ENCODE measurements at places on chromosomes 16 and 17. TPM values are rescaled to one million over a fixed set of nuclear protein-coding genes. Genes with fewer than 3 reads are reported as not detected.
A peak's percentile ranks its signal among the peaks of the same experiment; 100 is the strongest.

Gene PCGF2
- total RNA-seq: 17.8 TPM

DNA sequence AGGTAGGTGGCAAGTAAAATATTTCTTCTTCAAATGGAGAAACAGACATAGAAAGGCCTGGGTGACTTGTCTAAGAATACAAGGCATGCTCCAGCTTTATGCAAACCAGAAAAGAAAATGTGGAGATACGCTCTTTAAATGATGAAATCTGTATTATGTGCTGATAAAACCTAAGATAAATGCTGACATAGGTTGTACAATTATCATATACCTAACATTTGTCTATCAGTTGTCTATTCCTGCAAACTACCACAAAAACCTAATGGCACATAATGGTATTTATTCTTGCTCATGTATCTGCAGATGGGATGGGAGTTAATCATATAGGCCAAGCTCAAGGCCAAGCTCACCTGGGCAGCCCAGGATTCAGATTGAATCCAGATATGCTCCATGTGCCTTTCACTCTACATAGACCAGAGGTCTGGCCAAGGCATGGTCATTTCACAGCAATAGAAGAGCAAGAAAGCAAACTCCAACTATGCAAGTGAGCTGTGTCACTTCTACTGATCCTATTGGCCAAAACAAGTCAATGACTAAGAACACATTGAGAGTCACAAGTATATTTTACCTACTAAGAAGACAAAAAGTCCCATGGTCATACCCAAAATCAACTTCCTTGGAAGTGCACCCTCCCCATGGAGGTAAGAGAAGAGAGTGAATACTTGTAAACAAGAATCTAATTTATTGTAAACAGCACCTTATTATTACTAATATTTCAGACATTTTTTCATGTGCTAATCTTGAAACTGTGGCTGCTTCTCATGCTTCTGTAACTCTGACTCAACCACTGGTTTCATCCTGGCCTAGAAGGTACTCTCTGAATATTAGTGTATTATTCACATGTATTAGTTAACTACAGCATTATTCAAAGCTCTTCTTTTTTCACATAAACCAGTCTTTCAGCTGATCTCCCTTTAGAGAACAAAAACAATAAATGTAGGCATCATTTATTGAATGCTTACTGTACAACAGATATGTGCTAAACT lies 270.7 kb upstream of the SOX9 start:
- H3K36me3 ChIP-seq: no peaks in the 10 kb centered on the region
- no peak overlapping the region for H3K27ac ChIP-seq
- DNase-seq: no peak
- no peak overlapping the region for H3K4me3 ChIP-seq

DNA sequence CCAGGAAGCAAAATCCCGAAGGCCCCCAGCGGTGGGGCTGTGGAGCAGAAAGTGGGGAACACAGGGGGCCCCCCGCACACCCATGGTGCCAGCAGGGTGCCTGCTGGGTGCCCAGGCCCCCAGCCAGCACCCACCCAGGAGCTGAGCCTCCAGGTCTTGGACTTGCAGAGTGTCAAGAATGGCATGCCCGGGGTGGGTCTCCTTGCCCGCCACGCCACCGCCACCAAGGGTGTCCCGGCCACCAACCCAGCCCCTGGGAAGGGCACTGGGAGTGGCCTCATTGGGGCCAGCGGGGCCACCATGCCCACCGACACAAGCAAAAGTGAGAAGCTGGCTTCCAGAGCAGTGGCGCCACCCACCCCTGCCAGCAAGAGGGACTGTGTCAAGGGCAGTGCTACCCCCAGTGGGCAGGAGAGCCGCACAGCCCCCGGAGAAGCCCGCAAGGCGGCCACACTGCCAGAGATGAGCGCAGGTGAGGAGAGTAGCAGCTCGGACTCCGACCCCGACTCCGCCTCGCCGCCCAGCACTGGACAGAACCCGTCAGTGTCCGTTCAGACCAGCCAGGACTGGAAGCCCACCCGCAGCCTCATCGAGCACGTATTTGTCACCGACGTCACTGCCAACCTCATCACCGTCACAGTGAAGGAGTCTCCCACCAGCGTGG lies 6.5 kb downstream of the CBX2 start:
- H3K27ac ChIP-seq: no peak overlapping the region
- H3K4me3 ChIP-seq: no peak overlapping the region
- no peaks in the 10 kb centered on the region for H3K36me3 ChIP-seq
- H3K27me3 ChIP-seq: peaks cover 3% of the 10 kb centered on the region
- H3K4me1 ChIP-seq: no peaks in the 10 kb centered on the region

GRCh38 chr16:87138316-87138715 lies 178.9 kb downstream of the C16orf95 start:
- H3K4me1 ChIP-seq: no peaks in the 10 kb centered on the region
- H3K4me3 ChIP-seq: no peak overlapping the region
- H3K36me3 ChIP-seq: no peaks in the 10 kb centered on the region
- no peak overlapping the region for H3K27ac ChIP-seq

- H3K4me3 ChIP-seq: no peak overlapping the region
- no peak for DNase-seq
Observed at GRCh38 chr16:52073024-52073423, 473.9 kb downstream of the TOX3 start.

GRCh38 chr17:8354236-8354635 lies 14.6 kb downstream of the ODF4 start:
- H3K27me3 ChIP-seq: no peaks in the 10 kb centered on the region
- no peak overlapping the region for H3K27ac ChIP-seq
- DNase-seq: no peak
- H3K36me3 ChIP-seq: no peaks in the 10 kb centered on the region
- no peaks in the 10 kb centered on the region for H3K4me1 ChIP-seq
- H3K4me3 ChIP-seq: no peak overlapping the region

DNA sequence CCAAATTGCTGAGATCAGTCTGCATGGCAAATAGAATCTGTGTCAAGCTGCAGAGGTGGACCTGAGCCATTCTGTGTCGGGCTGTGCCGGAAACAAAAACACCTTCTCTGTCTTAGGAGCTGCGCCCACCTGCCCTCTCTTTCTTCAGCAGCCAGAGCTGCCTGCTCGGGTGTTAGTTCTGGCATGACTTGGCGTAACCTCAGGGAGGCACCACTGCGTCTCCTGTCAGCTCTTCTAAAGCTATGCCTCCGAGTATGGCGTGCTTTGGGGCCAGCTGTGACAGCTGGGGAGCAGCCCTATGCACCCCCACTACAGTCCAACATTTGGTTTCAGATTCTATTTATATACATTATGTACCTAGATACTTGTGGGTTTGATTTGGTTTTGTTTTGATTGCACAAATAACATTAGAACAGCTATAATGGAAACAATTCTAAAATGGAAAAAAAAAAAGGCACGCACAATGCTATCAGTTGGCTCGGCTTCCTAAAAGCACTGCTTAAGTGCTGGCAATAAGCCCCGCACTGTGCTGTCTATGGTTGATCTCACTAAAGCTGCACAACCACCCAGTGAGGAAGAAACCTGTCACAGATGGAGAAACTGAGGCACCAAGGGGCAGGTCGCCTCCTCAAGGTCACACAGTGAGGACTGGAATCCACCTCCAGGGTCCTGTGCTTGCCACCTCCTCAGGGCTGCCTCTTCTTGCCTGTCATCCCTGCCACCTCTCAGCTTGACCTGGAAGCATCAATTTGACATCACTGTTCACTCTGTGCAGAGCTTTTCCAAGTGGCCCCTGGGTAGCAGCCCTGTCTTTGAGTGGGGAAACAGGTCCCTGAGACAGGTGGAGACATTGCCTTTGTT lies 18.7 kb upstream of the ADGRG1 start:
- no peak for DNase-seq
- H3K4me3 ChIP-seq: no peak overlapping the region
- H3K27ac ChIP-seq: no peak overlapping the region

- no peak overlapping the region for H3K27ac ChIP-seq
- H3K4me3 ChIP-seq: no peak overlapping the region
- DNase-seq: no peak
- peaks cover 16% of the 10 kb centered on the region for H3K36me3 ChIP-seq
- H3K4me1 ChIP-seq: no peaks in the 10 kb centered on the region
- no peaks in the 10 kb centered on the region for H3K27me3 ChIP-seq
Observed at GRCh38 chr16:90032674-90033331, 13.5 kb upstream of the DBNDD1 start.

GRCh38 chr16:86459266-86459665 lies 51.1 kb upstream of the FOXF1 start:
- no peak overlapping the region for H3K4me3 ChIP-seq
- DNase-seq: no peak

Gene CNGB1
- total RNA-seq: 0.34 TPM

DNA sequence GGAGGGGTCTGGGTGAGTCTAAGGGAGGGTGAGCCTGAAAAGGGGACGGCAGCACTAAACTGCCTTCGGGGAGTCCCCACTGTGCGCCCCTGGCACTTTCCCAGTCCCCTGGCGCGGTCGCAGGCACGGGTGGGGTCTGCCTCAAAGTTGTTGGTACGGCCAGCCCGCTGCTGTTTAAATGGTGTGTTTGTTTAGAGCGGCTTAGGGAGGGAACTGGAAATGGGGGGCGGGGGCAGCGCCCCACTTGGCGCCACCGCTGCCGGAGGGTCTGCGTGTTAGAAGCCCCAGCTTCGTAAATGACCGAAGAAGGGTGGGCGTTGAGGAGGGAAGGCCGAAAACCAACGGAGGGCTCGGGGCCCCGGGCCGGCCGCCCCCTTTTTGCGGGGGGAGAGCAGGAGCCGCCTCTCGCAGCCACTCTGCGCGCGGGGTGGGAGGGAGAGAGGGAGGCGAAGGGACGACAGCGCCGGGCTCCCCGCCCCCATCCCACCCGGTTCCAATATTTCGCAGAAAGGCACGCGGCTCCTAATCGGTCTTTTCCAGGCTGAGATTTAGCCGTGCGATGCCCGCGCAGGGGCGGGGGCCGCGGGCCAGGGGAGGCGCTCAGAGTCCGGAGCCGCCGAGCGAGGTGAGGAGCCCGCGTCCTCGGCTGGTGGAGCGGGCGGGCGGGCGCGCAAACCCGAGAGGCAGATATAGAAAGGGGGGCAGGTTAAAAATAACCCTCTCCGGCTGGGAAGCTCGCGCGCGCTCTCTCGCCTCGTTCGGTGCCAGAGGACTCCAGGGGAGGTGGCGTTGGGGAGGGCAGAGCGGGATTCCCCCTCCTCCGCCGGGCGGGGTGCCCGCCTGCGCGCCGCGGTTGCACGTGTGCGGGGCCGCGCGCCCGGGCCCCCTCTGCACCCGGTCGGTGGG lies 54.9 kb downstream of the SREBF1 start:
- DNase-seq: peak; percentile 67
- H3K36me3 ChIP-seq: no peaks in the 10 kb centered on the region
- peaks cover 36% of the 10 kb centered on the region for H3K4me1 ChIP-seq
- peak overlapping the region; percentile 89 for H3K27ac ChIP-seq
- peak overlapping the region; percentile 41 for H3K4me3 ChIP-seq

GRCh38 chr16:87895641-87896141 lies 26.4 kb upstream of the SLC7A5 start:
- no peak overlapping the region for H3K27ac ChIP-seq
- H3K4me1 ChIP-seq: no peaks in the 10 kb centered on the region
- no peaks in the 10 kb centered on the region for H3K27me3 ChIP-seq
- DNase-seq: no peak

- peaks cover 15% of the 10 kb centered on the region for H3K27me3 ChIP-seq
- H3K36me3 ChIP-seq: no peaks in the 10 kb centered on the region
Observed at GRCh38 chr16:58462499-58462996, 37.4 kb upstream of the NDRG4 start.
